CD4-positive, alpha-beta T cell treated with Interleukin-2 at 100 ng/mL for 4 hours (primary cell): ENCODE measurements at places on chromosomes 11 and 22.
A peak's percentile ranks its signal among the peaks of the same experiment; 100 is the strongest.

- no peak for DNase-seq
Measured at GRCh38 chr11:21511835-21512440, 680.9 kb upstream of the ANO5 start.

DNA sequence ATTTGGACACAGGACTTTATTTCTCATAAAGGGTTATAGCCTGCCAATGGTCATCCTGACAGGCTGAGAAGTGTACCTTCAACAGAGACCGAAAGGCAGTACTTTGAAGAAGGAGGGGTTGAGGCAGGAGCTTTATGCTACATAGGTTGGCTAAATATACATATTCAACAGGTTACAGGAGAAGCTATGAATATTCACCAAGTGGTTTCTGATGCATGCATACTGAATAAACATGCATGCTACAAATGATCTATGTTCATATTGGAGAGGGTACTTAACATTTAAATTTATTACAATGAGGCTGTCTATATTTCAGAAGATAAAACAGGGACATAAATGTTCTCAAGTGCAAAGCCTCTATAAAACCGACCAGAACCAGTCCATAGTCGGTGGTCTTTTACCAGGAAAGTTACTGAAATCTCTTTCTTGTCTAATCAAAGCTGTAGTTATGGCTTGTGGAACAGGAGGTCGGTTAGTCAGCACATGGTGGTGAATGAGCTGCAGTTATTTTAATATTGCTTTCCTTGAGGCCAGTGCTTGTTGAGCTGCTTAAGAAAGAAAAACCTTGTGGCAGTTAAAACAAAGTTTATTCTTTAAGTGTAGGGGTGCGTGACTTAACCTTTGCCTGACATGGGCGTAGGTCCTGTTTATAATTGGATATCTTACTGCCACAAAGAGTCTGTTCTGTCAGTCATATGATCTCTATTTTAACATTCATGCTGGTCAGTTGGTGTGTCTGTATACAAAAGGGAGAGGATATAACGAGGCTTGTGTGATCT lies 19.5 kb downstream of the CNTF start:
- DNase-seq, result no peak

DNA sequence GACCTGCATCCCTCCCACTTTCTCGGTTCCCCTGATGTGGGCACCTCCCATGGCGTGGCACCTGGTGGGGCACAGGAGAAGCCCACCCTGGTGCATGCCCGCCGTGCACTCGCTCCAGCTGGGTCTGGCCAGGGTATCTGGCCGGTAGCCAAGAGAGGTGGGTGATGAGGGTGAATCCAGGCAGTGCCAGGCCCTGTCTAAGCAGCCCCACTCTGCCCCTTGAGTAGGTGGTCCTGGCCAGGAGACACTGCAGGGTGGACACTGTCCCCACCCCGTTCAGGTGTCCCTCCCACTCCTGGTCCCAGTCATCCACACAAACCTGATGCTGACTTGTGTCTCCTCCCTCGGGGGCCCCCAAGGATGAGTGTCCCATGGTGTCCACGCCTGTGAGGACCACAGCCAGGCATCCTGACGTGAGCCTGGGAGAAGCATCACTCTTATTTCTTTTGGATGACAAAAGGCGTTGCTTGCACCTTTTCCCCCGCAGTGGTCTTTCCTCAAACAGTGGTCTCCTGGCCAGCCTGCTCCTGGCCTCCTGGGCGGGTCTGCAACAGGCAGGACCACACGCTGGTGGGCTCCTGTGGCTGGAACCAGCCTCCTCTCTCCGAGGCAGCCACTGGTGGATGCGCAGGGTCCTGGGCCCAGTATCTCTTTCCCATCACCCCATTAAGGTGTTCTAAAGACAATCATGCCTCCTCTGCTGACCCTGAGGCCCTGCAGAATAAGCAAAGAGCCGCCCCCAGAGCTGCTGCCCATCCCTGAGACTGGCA lies 922.3 kb downstream of the BRD1 start:
- DNase-seq, result no peak

DNA sequence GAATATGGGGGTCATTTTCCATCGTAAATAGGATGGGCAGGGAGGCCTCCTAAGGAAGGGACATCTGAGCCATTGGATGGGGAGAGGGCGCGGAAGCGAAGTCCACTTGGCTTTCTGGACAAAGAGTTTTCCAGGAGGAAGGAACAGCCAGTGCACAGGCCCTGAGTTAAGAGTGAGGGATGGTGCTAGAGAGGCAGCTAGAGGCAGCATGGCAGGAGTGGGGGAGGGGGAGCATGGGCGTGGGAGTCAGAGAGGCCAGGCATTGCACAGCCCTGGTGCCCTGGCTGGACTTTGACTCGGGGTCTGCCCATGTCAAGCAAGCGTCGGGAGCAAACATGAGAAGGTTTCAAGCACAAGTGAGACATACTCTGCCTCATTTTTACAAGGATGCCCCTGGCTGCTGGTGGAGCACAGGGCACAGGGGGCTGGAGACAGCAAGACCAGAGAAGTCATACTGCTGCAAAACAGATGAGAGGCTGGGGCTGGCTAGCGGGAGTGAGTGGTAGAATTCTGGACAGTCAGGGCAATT lies 9.0 kb downstream of the GNAZ start:
- DNase-seq, result no peak

DNA sequence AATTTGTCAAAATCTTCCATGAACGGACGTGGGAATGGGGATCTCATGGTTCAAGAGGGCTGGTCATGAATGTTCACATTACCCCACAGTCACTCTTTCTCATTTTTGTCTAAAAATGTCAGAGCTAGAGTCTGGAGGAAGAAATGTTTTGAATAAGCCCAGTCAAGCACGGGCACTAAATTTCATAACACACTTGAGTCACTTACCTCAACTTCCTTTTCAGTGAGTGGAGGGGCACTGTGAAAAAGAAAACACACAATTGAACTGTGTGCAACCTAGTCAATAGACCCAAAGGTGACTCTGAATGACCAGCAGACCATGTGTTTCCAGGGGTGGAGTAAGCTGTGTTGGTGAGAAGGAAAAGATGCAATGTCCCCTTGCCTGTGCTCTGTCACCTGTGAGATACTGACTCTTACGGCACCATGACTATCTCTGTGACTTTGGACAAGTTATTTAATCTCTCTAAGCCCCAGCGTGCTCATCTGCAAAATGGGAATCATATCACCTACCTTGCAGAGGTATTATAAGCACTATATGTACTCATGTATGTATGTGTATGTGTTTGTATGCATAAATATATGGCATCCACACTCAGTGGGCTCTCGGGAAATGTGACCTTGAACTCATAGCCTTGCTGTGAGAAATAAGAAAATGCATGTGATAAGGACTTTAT lies 38.2 kb upstream of the LYVE1 start:
- DNase-seq, result no peak

- DNase-seq, result no peak
Measured at GRCh38 chr11:78577495-78577894, 2.8 kb upstream of the NARS2 start.

DNA sequence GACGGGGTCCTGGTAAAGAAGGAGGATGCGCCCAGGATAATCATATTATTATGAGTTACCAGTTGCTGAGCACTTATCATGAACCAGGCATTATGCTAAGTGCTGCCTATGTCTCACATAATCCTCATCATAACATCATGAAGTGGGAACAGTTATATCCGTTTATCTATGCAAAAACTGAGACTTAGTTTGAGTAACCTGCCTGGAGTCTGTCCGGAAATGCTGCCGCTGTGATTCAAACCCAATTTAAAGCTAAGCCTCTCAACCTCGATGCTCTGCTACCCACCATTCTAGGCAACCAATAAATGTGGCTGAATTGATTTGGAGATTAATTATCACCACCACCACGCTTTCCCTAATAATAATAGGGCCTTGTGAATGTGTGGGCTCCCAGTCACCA lies 111.5 kb upstream of the CLMP start:
- DNase-seq, result no peak

- DNase-seq, result no peak
Measured at GRCh38 chr11:68890490-68891231, 13.0 kb downstream of the MRPL21 start.

GRCh38 chr22:20271114-20271994 lies 3.2 kb upstream of the RTN4R start:
- no peak for DNase-seq

DNA sequence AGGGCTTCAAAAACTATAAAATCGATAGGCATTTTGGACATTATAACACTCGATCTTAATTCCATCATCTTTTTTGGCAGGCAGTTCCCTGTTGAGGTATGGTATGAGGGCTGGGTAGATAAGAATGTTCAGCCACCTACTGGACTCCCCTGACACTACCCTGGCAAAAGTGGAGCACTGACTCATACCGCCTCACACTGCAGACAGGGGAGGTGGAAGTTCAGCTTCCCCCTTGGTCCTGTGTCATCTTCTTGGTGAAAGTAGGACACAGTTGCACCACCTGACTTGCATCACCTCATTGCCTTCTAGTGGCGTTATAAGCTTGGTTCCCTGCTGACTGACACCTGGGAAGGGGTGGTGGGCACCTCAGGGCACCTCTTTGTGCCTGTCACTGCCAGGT lies 30.4 kb downstream of the PAAF1 start:
- DNase-seq, result peak; percentile 12

GRCh38 chr22:35470903-35471321 lies 69.7 kb upstream of the RASD2 start:
- DNase-seq, result no peak

- DNase-seq, result no peak
Measured at GRCh38 chr11:117992136-117992535, 5.9 kb downstream of the IL10RA start.

GRCh38 chr11:36316049-36316448 lies 20.0 kb downstream of the PRR5L start:
- no peak for DNase-seq

GRCh38 chr11:32317643-32318042 lies 117.7 kb downstream of the WT1 start:
- no peak for DNase-seq

DNA sequence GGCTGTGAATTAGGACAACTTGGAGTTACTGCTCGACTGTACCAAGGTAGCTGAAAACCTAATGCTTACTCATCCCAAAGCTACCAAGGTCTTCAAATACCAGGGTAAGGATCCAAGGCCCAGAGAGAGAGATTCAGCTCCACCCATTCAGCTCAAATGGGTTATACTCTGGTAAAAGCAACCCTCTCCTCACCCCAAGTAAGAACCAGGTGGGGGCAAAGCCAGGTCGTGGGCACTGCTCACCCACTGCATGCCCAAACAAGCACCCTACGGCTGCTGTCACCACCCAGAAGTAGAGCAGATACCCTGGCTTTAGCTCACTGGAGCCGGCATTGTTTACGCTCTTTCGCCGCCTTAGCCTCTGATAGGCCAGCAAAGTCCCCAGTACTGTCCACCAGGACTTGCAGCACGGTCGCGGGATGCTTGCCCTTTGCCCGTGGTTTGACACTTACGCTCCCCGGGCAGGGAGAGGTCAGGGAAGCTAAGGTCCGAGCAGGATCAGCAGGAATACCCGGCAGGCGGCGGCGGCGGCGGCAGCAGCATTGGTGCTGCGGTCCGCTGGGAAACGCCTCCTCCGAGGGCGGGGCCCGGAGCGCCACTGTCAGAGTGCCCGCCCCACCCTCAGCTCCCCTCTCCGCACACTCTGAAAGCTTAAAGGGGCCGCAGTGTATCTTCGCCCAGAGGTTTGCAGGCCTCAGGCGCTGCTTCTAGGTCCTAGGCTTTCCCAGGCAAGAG lies 19.6 kb downstream of the CKAP5 start:
- DNase-seq, result peak; percentile 55

DNA sequence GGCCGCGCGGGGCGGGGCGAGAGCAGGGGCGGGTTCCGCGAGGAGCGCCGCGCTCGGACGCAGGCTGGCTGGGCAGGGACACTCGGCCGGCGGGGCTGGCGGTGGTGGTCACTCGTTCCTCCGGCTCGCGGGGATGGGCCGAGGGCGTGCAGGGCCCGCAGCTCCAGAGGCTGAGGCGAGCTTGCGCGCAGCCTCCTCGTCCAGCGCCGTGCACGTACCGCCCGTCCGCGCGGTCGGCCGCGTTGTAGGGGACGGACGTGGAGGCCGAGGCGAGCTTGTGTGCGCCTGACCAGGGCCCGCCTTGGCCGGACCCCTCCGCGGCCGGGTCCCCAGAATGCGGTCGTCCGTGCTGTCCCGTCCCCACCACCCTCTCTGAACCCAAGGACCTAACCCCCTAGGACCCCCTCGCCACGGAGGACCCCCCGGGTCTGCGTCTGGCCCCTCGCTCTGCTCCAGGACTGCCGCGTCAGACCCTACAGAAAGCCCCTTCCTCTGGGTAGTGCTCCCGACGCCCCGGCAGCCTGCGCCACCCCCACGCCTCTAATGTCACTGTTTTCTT lies 569 bp upstream of the YPEL1 start:
- DNase-seq, result no peak

DNA sequence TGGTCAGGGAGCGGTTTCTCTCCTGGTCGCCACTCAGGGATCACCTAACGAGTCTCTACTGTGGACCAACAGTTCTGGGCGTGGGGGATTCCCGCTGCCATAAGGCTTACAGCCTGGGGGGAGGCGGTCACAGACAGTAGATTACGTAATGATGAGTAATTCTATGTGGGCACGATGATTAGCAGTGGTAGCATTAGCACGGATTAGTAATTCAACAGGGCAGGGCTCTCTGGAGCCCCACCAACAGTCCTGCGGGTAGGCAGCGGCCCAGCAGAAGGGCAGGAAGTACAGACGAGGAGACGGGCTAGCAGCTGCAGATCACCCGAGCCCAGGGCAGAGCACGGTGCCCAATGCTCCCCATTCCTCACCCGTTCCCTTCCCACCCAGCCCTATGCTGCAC lies 3.6 kb downstream of the SHISAL1 start:
- peak; percentile 5 for DNase-seq

- no peak for DNase-seq
Measured at GRCh38 chr11:131136486-131136885, 220.2 kb upstream of the SNX19 start.

DNA sequence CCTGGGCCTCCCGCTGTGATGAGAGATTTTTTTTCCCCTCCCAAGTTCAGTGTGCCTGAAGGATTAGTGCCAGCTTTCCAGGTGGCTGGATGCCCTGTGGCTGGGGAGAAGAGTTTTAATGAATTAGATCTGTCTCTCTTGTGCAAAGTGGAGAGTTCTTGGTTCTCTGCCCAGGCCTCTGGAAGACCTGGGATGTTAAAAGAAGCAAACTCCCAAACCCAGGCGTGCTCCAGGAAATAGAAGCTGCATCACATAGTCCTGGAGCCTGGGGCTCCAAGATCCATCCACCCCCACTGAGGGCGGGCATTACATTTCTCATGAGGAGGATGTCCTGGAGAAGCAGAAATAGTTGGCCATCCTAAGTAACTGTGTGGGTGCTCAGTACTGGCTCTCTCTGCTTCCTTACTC lies 30.6 kb downstream of the SDHAF2 start:
- DNase-seq, result no peak

GRCh38 chr11:126423743-126424142 lies 68.3 kb downstream of the ST3GAL4 start:
- no peak for DNase-seq

- DNase-seq, result no peak
Measured at GRCh38 chr22:41001722-41002122, 50.5 kb downstream of the RBX1 start.
